Stimulated activated CD8-positive, alpha-beta memory T cell treated with anti-CD3 and anti-CD28 coated beads, Interleukin-2, amount 100 ng/mL, for 48 hours (primary cell): ENCODE measurements at places on chromosomes 3 and 15.

DNA sequence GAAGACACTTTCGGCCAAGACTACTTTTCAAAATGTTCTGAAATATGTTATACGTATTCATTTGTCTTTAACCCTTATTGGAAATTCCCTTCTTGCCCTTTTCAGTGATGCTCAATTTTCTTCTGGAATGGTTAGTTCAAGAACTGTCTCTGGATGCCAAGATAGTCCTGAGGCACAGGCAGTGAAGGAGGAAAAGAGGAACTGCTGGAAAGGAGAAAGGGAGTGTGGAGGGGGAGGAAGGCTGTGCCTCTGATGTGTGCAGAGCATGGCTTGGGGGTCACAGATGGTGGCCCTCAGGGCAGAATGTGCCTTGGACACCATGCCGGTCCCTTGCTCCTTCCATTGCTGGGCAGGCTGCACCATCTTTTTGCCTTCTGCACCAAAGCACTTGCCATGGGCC, 73.7 kb downstream of the CEP63 start:
- no peak for DNase-seq

DNA sequence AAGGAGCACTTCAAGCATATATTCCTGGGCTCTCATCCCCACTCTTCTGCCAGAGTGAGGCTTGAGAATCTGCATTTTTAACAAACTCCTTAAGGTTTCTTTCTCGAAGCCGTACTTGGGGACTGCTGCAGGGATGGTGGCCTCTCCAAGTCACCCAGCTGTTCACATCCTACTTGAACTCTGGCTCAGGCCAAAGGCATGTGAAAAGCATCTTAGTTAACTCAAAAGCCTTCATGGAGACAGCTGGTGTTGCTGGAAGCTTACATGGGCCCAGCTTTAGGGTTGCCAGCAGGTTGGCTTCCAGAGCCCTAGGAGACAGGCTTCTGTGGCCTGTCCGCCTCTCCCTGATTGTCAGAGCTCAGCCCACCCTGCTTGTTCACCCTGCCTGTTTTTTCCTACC, 139.2 kb downstream of the THSD4 start:
- DNase-seq, result no peak

GRCh38 chr3:127792541-127793292, 29.6 kb downstream of the MGLL start:
- DNase-seq, result no peak

GRCh38 chr15:69032703-69033373, 18.3 kb downstream of the NOX5 start:
- no peak for DNase-seq

DNA sequence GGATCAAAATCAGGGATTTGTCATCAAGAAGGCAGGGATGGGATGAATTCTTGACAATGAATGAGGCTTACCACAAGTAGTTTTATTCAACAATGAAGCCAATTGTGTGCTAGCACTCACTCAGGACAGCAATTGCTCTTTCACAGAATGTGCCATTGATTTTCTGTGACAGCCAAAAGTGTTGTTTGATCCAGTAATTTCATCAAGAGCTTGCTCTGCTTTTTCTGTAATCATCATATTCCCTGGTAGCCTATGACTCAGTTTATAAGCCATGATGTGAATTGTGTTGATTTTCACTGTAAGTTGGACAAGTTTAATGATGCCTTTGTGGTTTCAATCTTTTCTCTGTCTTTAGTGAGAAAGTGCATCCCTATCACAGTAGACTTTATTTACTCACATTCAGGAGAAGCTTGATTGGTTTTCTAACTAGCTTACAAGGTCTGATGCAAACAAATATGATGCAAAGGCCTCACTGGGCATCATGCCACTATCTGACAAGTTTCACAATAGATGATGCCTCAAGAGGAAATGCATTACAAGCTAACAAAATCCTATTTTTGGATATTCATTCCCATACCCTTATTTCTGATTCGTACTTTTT, 13.6 kb upstream of the CSRNP1 start:
- no peak for DNase-seq

DNA sequence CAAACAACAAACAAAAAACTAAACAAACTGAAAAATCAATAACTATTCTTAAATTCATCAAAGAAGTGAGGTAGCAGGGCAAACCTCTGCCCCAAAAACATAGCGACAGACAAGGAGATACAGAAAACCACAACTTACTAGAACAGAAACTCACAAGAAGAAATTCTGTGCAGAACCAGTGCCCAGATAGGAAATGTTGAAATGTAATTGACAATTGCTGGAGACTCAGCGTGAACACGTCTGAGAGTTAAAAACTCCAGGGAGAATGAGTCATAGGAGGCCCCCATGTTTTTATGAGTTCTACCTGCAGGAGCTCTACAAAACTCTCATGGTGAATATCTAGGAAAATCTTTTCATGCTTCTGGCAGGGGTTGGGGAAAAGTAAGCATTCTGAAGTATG, 95.5 kb upstream of the SETMAR start:
- DNase-seq, result no peak

DNA sequence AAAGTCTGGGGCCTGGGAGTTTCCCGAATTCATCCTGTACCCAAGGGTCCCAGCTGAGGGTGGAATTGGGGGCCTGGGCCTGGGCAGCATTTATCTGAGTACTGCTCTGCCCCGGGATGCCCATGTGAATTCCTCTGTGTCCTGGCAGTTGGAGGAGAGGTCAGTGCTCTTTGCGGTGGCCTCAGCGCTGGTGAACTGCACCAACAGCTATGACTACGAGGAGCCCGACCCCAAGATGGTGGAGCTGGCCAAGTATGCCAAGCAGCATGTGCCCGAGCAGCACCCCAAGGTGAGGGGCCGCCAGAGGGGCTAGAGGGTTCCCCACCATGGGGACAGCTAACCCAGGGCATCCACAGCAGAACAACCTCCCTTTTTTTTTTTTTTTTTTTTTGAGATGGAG, 6.2 kb upstream of the RCCD1 start:
- no peak for DNase-seq
